ENCODE measurements at places on chromosomes 7 and 10. TPM values are rescaled to one million over a fixed set of nuclear protein-coding genes. Genes with fewer than 3 reads are reported as not detected.

Gene NXPH1
- 0.30 TPM for total RNA-seq

Gene OR6B1
- total RNA-seq = not detected

Gene IQUB
- not detected for total RNA-seq

Gene INHBA
- 0.19 TPM for total RNA-seq

Gene CFTR
- 127 TPM for total RNA-seq

Gene OPN4
- not detected for total RNA-seq

Gene OR2A1
- total RNA-seq = not detected

Gene ENTPD7
- 23.9 TPM for total RNA-seq

Gene LRRC18
- total RNA-seq = not detected

Gene PNLIPRP2
- 5.0 TPM for total RNA-seq

Gene ECHDC3
- total RNA-seq = 17.6 TPM

Gene RHOBTB1
- 2.5 TPM for total RNA-seq

Gene KEL
- total RNA-seq = not detected

Gene TFPI2
- total RNA-seq = 1.6 TPM

Gene PDZD7
- total RNA-seq = 0.42 TPM

Gene PIP4K2A
- total RNA-seq = 14.9 TPM

Gene PKD2L1
- 0.50 TPM for total RNA-seq

Gene NOC3L
- 10.3 TPM for total RNA-seq

Gene ANTXRL
- total RNA-seq = not detected

Gene MPP7
- 30.8 TPM for total RNA-seq

Gene ERVW-1
- not detected for total RNA-seq

Gene HYAL4
- not detected for total RNA-seq

Gene SEMA3D
- 0.86 TPM for total RNA-seq

Gene NCF1
- total RNA-seq = 2.0 TPM

Gene ZWINT
- 25.5 TPM for total RNA-seq

Gene UTF1
- not detected for total RNA-seq

Gene AKR1C8
- total RNA-seq = not detected

Gene SLC26A4
- 0.59 TPM for total RNA-seq

Gene SMARCD3
- total RNA-seq = 4.3 TPM

Gene COL13A1
- 1.0 TPM for total RNA-seq

Gene TLX1
- total RNA-seq = 0.52 TPM

Gene FAM25G
- not detected for total RNA-seq

Gene NEUROG3
- total RNA-seq = 4.0 TPM

Gene FAM185A
- total RNA-seq = 10.5 TPM

Gene CCL24
- total RNA-seq = 18.4 TPM

Gene SORCS3
- total RNA-seq = not detected

Gene ASB10
- total RNA-seq = not detected

Gene PPP1R9A
- total RNA-seq = 20.2 TPM

Gene TMEM196
- total RNA-seq = not detected

Gene PNLIP
- total RNA-seq = 5.0 TPM

Gene ACTR3C
- total RNA-seq = 29.6 TPM

Gene DENND11
- 32.3 TPM for total RNA-seq

Gene NAT16
- total RNA-seq = not detected

Gene VSTM4
- total RNA-seq = 3.1 TPM

Gene AKR1D1
- total RNA-seq = not detected

Gene NYAP1
- 0.44 TPM for total RNA-seq

Gene DUS4L
- 3.7 TPM for total RNA-seq

Gene RADIL
- 0.54 TPM for total RNA-seq

Gene C10orf143
- total RNA-seq = 3.1 TPM

Gene BAIAP2L1
- 66.2 TPM for total RNA-seq

Gene PALD1
- total RNA-seq = 2.5 TPM

Gene ANKMY2
- total RNA-seq = 17.8 TPM

Gene PTPRN2
- total RNA-seq = 21.6 TPM

Gene FAM25C
- not detected for total RNA-seq

Gene ANKIB1
- 38.9 TPM for total RNA-seq

Gene RET
- 3.3 TPM for total RNA-seq
